ELF-1 (cell line): ENCODE measurements at places on chromosomes 2 and 18.
A peak's percentile ranks its signal among the peaks of the same experiment; 100 is the strongest.

GRCh38 chr18:59029663-59030429, 109.8 kb upstream of the SEC11C start:
- peak; percentile 18 for DNase-seq

GRCh38 chr18:67211646-67212045, 304.9 kb downstream of the DSEL start:
- DNase-seq: no peak

- no peak for DNase-seq
Measured at GRCh38 chr2:74076074-74076470, 71.6 kb downstream of the BOLA3 start.

DNA sequence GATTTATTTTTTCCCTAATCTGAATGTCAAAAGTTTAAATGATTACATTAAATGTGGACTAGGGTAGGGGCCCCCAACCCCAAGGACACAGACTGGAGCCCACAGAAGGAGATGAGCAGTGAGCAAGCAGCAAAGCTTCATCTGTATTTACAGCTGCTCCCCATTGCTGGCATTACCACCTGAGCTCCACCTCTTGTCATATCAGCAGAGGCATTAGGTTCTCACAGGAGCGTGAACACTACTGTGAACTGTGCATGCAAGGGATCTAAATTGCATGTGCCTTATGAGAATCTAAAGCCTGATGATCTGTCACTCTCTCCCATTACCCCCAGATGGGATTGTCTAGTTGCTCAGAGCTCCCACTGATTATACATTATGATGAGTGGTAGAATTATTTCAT, 3.8 kb downstream of the MOB1A start:
- no peak for DNase-seq

- DNase-seq: no peak
Measured at GRCh38 chr2:83572400-83572799, 886.7 kb downstream of the SUCLG1 start.

DNA sequence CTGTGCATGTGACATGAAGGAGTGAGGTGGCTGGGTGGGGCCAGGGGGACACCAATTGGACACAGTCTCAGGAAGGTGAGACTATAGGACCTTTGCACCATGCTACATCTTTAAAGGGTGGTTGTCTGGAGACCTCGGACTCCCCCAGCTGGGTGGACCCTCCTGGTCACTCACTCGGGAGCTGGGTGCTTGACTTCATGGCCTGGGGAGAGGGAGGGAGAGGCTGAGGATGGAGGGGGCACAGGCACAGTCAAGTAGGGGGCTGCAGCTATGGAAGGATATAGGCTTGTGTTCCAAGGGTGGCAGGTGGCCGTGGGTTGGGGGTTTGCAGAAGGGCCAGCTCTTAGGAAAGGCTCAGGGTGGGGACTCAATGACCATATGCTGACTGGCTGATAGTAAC, 7.1 kb upstream of the CELF4 start:
- DNase-seq: no peak

DNA sequence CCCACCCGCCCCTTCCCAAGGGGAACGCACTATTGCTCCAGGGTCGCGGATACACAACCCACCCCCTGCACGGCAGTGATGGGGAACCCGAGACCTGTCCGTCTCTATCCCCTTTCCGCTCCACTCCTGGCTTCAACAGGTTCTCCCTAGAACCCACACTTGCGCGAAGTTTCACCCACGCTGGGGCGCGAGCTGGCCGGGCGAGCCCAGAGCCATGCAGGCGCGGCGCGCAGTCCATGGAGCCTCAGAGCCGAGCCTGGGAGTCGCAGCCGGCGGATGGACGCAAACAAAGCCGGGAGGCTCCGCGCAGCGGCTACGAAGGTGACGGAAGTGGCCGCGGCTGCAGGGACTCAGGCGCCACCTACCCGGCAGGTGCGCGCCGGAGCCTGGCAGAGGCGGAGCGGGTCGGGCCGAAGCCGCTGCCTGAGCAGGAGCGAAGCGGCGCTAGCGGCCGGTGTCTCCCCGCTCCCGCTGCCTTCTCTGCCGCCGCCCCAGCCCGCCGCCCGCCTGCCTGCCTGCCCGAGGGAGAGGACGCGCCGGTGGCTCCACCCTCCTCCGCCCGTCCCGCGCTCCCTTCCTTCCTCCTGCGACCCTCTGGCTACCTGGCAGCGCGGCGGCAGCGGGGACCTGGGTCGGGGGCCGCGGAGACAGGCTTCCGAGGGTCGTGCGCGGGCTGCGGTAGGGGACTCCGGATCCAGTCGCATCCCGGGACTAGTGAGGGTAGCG, 14.0 kb downstream of the ALPG start:
- peak; percentile 73 for DNase-seq

- DNase-seq: no peak
Measured at GRCh38 chr2:111945444-111946293, 47.3 kb downstream of the MERTK start.

GRCh38 chr18:22170421-22171257, 1.2 kb downstream of the GATA6 start:
- peak; percentile 69 for DNase-seq

GRCh38 chr2:174874085-174874484, 109.8 kb upstream of the CHRNA1 start:
- DNase-seq: no peak

DNA sequence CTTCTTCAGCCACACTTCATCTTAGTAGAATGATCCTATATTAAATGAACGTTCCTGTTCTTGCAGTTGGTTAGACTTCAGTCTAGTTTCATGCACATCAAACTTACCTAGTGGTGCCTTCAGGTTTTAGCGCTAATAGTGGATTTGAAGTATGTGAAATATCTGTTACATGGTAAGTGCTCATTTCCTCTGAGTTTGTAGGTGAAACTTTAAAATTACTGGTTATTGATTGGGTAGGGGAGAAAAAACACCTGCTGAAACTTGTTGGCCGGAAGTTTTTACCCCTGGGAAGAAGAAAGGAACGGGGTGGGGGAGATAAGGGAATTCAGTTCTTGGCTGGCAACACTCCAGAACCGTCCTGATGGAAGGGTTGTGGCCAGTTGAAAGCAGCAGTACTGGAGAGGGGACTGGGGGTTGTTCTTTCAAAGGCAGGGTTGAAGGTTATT, 112.8 kb downstream of the SPTBN1 start:
- no peak for DNase-seq

GRCh38 chr2:216292886-216293301, 79.4 kb downstream of the MARCHF4 start:
- DNase-seq: no peak

- no peak for DNase-seq
Measured at GRCh38 chr2:216164087-216164486, 54.9 kb downstream of the XRCC5 start.

GRCh38 chr2:197378494-197379307, 56.1 kb downstream of the SF3B1 start:
- DNase-seq: peak; percentile 50

GRCh38 chr2:208065476-208065875, 40.1 kb upstream of the PLEKHM3 start:
- DNase-seq: no peak

GRCh38 chr2:74816540-74817303, 17.2 kb upstream of the HK2 start:
- DNase-seq: no peak

DNA sequence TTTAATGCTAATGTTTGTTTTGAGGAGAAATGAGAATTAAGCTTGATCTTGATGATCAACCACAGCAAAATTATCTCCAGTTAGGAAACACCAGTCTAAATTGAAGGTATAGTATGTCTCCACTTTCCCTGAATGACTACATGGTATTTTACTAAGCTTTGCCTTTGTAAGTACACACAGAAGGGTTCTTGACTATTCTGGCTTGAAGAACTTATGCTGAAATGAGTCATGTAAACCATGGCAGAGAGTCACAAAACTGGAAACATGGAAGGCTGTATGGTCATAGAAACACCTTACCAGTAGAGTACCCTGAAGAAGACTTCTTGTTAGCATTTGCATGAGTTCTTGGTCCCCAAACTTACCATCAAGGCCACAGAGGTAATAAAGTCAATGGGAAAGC, 250.5 kb downstream of the SLC8A1 start:
- DNase-seq: no peak

DNA sequence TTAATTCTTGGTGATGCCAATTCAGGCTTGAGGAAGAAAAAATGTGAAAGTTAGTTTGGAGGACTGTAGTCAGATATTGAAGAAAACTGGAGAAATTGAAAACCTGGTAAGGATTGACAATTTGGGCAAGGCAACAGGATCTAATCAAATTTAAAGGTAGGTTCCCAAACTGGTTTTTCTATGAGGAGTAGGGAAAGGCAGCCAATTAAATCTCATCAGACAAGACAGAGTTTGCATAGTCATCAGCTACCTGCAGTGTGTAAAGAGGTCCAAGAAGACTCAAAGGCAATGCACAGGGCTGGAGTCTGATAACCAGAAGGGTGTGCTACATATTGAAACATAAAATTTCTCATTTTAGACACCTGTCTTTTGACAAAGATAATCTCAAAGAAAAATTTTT, 16.0 kb upstream of the CAB39 start:
- no peak for DNase-seq

DNA sequence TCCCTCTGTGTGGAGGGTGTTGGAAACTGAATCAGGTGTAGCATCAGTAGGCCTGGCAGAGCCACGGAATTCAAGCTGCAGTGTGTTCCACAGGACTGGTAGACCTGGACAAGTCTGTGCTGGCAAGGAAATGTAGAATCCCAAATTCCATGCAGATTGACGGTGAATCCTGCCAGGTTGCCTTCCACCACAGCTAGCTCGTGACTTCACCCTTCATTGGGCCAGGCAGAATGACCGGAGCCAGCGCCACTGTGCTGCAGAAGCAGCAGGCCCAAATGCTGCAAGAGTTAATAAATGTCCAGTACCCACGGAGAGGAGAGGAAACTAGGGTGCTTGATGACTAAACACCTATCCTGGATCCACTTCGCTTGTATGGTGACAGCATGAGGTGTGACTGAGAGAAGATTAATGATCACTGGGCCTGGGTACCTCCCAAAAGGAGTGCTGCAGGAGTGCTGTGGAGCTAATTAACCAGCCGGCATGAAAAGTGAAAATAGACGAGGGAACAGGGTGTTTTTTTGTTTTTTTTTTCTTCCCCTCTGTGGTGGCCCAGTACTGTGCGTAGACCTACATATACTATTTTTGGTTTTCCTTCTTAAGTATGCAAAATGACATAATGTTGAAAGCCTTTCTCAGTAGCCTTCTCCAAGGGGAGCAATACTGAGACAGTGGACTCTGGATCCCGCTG, 122.2 kb downstream of the TANC1 start:
- no peak for DNase-seq

DNA sequence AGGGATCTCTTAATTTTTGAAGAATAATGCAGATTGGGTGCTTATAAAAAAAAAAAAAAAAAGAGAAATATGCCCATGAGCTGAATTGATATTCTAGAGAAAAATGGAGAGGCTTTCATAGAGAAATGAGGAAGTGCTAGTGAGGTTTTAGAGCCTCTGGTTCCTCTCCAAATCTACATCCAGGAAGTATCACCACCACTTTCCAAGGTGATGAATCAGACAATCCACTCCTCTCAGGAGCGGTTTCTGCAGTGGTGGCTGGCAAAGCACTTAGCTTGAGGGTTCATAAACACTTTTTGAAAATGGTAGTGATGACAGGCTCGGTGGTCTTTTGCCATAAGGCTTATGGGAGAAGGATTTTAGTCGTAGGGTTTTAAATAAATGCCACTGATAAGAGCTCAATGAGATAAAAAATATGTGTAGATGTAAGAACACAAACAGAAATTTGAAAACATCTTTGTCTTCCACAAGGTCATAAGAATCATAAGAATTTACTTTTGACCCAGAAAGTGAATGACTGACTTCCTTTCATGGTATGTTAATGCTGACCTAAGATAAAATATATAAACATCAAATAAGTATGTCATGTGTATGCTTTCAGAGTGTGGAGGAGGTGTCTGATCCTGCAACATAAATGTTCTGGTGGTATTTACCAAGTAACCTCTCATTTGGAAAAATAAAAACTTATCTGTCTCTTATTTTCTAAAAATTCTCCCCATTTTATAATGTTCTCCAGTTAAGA, 42.1 kb upstream of the DSG1 start:
- no peak for DNase-seq

DNA sequence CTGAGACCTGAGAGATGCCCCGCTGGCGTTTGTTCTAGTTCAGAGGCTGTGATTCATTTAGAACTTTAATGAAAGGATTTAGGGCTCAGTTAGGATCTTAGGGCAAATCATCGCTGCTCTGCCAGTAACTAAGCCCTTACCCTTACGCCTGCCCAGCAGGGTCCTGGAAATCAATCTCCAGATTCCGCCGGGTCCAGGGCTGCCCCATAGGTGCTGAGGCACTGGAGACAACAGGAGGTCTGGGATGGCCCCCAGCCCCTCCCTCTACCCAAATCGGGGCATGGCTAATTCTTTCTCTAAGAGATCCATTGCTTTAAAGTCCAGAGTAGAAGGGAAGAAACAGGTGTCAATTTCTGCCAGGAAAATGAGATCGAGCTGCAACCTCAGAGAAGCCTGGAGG, 83.1 kb downstream of the SDC1 start:
- DNase-seq: no peak

DNA sequence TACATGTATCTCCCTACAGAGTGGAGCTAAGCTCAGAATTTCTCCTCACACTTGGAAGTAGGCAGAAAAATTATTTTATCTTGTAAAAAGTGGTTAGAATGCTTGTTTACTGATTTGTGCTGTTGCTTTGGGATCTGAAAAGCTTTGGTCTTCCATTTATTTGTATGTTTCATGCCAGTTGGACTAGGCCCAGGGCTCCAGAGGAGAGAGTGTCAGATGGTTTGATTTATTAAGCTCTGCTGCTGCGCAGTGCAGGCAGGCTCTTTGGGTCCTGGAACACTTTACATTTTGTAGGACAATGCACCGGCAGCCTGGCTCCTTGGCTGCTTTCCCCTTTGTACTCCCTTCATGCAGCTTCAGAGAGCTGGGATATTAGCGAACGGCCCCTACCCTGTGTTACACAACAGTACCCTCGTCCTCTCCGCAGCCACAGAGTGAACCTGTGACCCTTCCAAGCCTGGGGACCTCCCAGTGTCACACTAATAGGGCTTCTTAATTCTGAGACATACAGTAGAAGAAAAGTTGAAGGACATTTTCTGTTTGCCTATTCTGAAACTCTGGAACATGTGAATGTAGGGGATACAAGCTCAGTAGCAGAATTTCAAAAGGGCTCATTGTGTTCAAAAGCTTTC, 56.7 kb upstream of the EML6 start:
- DNase-seq: no peak

DNA sequence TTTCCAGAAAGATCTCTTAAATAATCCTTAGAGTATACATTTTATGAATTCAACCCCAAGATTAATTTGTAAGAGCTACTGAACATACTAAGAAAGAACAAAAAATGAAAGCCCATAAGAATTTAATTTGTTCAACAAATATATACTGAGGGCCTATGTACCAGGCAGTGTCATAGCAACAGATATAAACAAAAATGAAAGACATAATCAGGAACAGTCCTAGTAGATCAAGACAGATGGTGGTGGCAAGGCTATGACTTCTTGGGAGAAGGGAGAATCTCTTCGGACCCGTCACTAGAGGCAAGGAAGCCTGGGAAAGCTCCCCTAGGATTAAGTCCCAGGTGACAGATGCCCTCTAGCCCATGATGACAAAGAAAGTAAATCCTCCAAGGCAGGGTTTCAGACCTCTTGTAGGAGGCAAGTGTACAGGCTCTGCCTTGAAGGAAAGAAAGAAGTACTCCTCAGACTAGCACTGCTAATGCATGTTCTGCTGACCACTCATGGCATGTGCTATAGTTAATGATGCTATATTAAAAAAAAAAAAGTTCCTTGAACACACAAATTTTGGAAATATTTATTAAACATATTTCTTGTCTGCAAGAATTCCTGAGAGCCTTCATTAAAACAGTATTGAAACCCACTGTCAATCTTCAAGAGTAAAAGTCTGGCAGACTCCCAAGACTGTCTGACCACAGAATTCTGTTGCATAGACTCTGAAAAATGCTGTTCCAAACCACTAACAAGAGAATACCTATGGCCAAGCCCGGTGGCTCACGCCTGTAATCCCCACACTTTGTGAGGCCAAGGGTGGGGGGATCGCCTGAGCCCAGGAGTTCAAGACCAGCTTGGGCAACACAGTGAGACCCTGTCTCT, 31.5 kb downstream of the NOL10 start:
- DNase-seq: no peak
